GM10248 (cell line): ENCODE measurements at places on chromosomes 12 and 14.
A peak's percentile ranks its signal among the peaks of the same experiment; 100 is the strongest.

GRCh38 chr14:53990978-53991377 is 34.4 kb upstream of the BMP4 start:
- no peak for DNase-seq

DNA sequence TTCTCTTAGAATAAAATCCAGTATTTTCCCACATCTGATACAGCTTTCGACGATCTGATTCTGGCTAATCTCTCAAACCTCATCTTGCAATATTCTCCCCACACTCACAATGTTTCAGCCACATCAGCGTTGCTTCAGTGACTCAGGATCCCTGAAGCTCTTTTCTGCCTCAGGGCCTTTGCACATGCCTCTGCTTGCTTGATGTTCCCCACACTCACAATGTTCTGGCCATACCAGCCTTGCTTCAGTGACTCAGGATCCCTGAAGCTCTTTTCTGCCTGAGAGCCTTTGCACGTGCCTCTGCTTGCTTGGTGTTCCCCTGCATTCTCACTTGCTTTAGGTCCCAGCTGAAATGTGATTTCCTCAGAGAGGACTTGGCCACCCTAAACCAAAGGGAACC is 2.6 kb downstream of the C12orf42 start:
- no peak for DNase-seq

DNA sequence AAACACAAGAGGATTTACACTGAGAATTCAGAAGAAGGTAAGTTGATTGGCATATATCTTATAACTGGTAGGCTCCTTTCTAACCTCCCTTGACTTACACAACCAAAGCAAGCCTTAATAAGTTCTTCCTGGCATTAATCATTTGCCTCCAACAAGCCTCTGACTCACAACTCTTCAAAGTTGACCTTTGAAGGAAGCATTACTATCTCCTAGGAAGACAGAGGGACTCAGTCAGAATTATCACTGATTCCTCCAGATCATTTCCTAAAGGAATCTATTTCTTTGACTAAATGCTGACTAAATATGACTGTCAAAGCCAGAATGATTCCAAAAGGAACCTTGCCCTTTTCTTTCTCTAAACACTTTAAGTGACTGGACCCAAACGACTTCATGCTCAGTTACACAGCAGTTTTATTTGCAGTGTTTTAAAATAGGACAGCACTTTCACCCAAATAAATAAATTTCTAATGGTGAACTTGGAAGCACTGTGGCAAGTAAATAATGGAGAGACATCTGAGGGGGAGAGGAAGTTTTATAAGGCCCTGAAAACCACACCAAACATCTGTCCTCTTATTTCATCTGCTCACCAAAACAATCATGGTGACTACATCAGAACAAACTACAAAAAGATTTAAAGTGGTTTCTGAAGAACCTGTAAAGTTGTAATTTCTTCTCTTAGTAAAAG is 128.2 kb downstream of the KLHL28 start:
- no peak for DNase-seq

GRCh38 chr12:55670276-55670675 is 33.6 kb downstream of the OR10P1 start:
- DNase-seq, result no peak

GRCh38 chr14:100329233-100330006 is 6.3 kb downstream of the SLC25A47 start:
- no peak for DNase-seq

DNA sequence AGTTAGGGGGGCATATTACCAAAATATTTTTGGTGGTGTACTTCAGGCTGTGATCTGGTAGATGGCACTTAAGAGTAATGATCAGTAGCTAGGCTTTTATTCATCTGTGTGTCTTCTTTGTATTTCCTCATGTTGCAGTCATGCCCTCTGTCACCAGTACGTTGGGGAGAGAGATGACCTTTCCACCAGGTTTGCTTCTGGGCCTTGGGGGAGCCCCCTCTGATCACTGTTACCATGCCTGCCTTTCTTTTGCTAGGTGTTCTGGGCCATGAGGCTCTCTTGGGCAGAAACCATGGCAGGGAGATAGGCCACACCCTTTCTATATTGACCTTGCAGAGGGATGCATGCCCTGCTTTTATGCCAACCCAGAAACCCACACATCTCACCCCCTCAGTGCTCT is 208.5 kb downstream of the RAD51B start:
- DNase-seq, result no peak

GRCh38 chr12:93745286-93745685 is 68.1 kb downstream of the CRADD start:
- DNase-seq, result no peak

GRCh38 chr12:125330645-125331341 is 265.6 kb downstream of the AACS start:
- DNase-seq, result peak; percentile 88

DNA sequence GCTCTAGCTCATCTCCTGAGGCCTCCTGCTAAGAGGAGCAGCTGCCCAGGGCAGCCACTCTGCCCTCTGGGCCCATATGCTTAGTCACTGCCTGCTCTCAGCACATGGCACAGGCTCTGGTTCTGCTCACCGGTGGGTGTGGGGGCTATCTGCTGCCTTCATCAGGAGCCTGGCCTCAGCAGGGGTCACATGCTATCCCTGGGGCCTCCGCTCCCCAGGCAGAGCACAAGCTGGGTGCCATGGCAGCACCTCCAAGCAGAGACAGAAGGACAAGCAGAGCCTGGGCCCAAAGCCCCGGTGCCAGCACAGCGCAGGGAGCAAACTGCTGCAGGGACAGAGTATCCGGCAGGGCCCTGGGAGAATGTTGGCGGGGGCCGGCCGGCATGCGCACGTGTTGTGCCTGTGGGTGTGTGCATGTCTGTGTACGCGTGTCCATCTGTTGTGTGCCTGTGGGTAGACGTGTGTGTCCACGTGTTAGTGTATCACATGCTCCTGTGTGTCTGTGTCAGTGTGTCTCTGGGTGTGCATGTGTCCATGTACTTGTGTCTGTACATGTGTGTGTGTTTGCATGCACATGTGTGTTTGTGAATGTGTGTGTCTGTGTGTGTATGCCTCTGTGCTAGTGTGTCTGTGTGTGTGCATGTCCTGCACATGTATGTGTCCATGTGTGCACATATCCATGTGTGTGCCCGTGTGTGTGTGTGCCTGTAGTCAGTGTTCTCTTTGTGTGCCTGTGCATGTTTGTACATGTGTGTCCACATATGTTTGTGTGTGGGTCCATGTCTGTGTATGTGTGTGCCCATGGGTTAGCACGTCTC is 326.9 kb downstream of the TMEM121 start:
- no peak for DNase-seq

DNA sequence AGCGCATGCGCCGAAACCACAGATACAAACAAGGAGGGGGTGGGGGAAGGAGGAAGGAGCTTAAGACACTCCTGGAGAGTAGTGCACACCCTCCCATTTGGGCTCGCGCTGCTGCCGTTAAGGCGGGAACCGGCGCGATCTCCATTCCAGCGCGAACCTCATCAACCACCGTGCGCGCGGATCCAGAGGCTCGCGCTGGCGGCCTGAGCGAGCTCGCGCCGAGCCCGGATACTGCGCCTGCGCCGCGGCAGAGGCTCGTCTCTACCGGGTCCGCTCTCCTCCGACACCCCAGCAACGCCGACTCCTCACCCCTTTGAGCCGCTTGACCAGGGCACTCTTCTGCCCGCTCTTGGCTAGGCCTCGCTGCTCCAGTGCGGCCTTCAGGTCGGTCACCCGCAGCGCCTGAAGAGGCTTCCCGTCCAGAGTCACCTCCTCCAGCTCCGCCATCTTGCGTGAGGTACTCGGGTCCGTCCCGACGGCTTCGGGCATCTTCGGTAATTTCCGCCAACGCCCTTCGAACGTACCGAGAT is at the start of gene ACIN1:
Gene ACIN1 (minus strand): TSS at position 471 of the 530 bp plus-strand sequence. CDS start 24 bp downstream, at position 447.
- peak; percentile 77 for DNase-seq

DNA sequence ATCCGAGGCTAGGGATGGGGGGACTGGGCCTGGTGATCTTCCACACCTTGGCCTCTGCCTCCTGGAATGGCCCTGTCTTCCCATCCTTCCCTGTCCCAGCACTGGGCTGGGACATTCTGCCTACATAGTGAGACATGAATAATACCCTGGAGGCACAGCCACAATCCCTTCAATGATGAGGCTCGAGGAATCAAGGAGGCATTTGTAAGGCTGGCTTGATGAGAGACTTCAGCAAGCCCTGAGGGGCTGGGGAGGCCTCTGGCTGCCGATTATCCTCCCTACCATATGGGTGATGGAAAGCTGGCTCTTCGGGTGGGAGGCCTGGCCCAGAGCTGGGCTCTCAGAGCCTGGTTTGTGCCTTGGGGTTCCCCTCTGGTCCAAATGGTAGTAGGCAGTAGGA is 92.5 kb downstream of the CALM1 start:
- peak; percentile 5 for DNase-seq

GRCh38 chr12:121238086-121238485 is 28.2 kb downstream of the P2RX4 start:
- no peak for DNase-seq

DNA sequence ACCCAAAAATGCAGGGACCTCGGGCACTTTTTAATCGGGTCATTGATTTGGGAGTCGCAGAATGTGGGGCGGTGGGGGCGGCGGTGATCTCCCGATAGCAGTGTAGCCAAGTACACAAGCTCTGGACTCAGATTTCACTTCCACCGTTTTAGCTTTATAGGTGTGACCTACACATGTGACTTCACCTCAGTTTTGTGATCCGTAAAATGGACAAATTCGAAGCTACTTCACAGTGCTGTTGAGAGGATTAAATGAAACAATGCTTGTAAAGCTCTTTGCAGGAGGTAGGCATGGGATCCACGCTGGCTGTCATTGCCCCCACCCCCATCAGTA is 478 bp downstream of the RITA1 start:
- DNase-seq, result no peak

DNA sequence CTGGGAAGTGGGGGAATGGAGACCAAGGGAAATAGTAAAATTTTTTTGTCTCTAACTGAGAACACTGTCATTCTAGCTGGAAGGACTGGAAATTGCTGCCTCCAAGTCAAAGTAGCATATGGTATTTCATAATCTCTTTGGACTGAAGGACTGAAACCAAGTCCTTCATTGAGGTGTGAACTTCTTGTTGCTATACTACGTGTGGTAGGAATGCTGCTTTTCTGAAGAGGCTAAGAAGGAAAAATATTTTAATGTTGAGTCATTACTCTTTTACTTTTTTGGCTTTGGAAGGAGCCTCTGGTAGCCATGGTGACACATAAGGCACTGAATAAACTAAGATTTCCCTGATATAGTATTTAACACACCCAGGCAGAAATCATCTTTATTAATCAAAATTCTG is 465.4 kb downstream of the NPAS3 start:
- DNase-seq, result no peak

- DNase-seq, result no peak
Observed at GRCh38 chr12:10503460-10503859, 2.2 kb upstream of the EIF2S3B start.

- no peak for DNase-seq
Observed at GRCh38 chr14:97387252-97387874, 590.2 kb downstream of the VRK1 start.

GRCh38 chr14:85911044-85911443 is 381.1 kb downstream of the FLRT2 start:
- DNase-seq, result no peak

- no peak for DNase-seq
Observed at GRCh38 chr12:129819391-129819790, 84.4 kb downstream of the TMEM132D start.

- no peak for DNase-seq
Observed at GRCh38 chr12:92085040-92085735, 60.5 kb downstream of the BTG1 start.

DNA sequence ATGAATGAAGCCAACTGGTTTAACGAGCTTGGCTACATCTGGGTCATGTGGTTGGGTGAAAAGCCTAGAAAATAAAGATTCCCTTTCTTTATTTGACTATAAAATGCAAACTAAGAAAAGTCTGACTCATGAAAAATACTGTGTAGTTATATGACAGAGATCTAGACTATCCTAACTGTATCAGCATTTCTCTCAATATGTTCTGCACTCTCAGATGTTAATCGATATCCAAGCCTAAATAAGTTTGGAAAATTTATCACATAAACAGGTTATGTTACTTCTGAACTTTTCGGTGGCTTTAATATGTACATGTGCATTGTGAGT is 133.1 kb downstream of the DAAM1 start:
- no peak for DNase-seq

DNA sequence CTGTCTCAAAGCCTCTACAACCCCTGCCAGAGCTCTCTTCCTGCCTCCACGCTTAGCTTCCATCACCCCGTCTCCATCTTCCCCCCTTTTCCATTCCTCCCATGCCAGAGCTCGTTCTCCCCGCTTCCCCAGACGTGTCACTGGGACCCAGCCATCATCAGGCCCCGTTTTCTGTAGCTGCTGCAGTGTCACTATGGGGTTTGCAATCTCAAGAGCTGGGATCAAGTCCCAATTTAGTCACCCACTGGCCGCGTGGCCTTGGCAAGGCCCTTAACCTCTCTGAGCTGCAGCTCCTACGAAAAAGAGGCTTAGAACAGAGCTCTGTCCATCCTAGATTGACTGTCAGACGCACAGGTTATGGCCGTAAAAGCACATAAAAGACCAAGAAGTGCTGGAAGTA is 901 bp upstream of the FAIM2 start:
- no peak for DNase-seq

- DNase-seq, result no peak
Observed at GRCh38 chr14:56581041-56581727, 1.6 kb downstream of the TMEM260 start.
